ENCODE measurements at places on chromosomes 13 and 19.

DNA sequence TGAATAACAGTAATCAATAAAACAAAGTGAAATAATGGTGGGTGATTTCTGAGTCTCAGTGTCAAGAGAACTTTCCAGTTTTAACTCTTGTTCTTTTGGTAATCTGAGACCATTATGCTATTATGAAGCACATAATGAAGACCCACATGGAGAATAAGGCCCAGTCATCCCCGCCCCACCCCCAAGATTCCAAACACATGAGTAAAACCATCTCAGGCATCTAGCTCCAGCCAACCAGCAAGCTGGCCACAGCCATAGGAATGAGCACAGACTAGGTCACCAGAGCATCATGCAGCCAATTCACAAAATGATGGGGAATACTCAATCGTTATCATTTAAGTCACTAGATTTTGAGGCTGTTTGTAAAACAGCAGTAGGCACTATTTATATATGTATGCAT is 1769.0 kb upstream of the PCDH20 start:
- DNase-seq = no peak

- no peak for DNase-seq
Measured at GRCh38 chr13:107518780-107519179, 696.6 kb downstream of the LIG4 start.

GRCh38 chr19:42251572-42252358 is 3.2 kb downstream of the ERF start:
- no peak for DNase-seq

DNA sequence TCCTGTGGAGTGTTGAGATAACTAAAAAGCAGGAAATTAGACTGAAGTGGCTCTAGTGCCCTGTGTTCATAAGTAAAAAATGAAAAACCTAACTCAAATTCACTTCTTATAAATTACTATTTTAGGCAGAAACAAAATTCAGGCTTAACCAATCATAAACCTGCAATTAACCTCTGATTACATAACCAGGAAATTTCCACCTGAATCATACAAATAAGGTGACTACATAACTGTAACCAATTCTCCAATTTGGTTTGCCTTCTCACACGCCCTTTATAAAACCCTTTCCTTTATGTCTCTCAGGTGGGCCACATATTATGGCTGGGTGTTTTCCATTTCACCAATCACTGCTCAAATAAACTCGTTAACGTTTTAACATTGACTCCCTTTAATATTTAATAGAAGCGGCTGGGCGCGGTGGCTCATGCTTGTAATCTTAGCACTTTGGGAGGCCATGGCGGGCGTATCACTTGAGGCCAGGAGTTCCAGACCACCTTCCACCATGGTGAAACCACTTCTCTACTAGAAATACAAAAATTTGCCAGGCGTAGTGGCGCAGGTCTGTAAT is 22.9 kb upstream of the ZNF724 start:
- DNase-seq = no peak

GRCh38 chr13:67146523-67147130 is 83.5 kb downstream of the PCDH9 start:
- DNase-seq = no peak

- no peak for DNase-seq
Measured at GRCh38 chr13:40334031-40334430, 332.4 kb downstream of the FOXO1 start.
